ENCODE measurements at places on chromosomes 5 and 9.

- no peak for DNase-seq
Measured at GRCh38 chr5:88269222-88269771, 652 bp upstream of the TMEM161B start.

DNA sequence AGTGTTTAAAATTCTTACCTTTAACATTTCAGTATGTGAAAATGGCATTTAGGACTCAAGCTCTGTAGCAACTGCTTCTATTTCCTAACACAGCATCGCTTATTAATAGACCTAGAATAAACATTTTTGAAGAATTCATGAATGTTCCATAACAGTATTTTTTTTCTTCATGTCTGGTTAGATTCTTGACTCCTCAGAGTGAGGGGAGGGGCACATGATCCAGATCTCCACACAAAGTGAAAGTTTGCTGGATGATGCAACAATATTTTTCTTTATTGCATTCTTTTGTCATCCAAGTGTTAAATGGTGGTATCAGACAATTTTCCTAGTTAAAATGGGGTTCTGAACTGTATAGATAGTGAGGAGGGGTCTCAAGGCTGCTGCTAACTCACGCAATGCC, 130.8 kb upstream of the MAN2A1 start:
- DNase-seq: no peak

GRCh38 chr9:83526211-83526610, 12.0 kb downstream of the FRMD3 start:
- no peak for DNase-seq

GRCh38 chr5:123605822-123606221, 93.8 kb downstream of the CSNK1G3 start:
- DNase-seq: no peak

DNA sequence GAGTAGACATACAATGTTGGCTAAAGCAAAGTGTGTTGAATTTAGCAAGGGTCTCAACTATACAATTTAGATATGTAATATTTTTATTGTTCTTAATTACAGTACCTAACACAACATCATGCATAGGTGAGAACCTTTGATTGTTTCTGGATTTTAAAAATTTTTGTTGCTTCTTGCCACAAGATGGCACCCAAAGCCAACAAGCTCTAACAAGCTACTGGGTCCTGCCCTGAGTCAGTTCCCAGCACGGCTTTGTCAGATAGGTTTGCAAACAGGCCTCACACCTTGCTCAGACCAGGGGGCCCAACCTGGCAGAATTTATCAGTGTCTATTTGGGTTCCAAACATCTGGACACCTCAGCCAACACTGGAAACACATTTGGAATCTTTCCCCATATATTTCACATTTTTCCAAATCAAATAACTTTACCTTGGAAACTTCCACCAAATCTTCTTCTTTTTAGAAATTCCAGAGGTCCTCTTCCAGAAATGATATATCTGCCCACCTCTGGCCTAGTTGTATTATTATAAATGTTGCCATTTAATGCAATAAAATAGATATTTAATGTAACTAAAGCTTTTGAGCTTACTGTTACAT, 49.5 kb upstream of the EGFLAM start:
- DNase-seq: no peak

All from C1 segment of cervical spinal cord (tissue), 14 donors.